ENCODE measurements at places on chromosomes 12 and 14.

- DNase-seq = no peak
Measured at GRCh38 chr14:30221546-30221945, 293.9 kb upstream of the PRKD1 start.

GRCh38 chr12:1917172-1918070 lies 1.0 kb downstream of the CACNA2D4 start:
- DNase-seq = no peak

DNA sequence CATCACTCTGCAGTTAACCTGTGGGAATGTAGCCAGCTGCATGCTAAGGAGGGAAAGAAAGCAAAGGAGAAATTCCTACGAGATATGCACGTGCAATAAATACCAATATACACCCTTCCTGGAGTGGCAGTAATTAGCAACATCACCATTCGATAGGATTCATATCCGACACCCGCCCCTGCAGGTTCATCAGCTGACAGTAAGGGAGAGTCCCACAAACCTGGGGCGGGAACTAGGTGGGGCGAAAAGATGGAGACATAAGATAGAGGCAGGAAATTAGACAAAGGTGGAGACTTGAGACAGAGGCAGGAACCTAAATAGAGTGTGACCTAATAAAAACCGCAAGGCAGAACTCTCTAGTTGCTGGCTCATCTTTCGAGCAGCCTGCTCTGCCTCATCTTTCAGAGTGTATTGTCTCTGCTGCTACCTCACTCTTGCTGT lies 51.6 kb downstream of the PLEKHG3 start:
- no peak for DNase-seq

- no peak for DNase-seq
Measured at GRCh38 chr12:131773582-131774221, 54.5 kb upstream of the MMP17 start.

- DNase-seq = no peak
Measured at GRCh38 chr14:22854963-22855724, 16.4 kb upstream of the LRP10 start.

Data from activated naive CD4-positive, alpha-beta T cell (primary cell).